SJSA1 (cell line): ENCODE measurements at places on chromosomes 3 and 15. TPM values are rescaled to one million over a fixed set of nuclear protein-coding genes. Genes with fewer than 3 reads are reported as not detected.

- no peaks in the 10 kb centered on the region for H3K27me3 ChIP-seq
- no peak overlapping the region for H3K4me3 ChIP-seq
- H3K4me1 ChIP-seq, result no peaks in the 10 kb centered on the region
- no peak overlapping the region for H3K27ac ChIP-seq
Measured at GRCh38 chr15:86061581-86061980, 18.1 kb upstream of the AGBL1 start.

GRCh38 chr15:96732704-96733103, 402.2 kb downstream of the NR2F2 start:
- DNase-seq, result no peak
- H3K4me1 ChIP-seq, result no peaks in the 10 kb centered on the region
- no peak overlapping the region for H3K27ac ChIP-seq
- H3K4me3 ChIP-seq, result no peak overlapping the region
- no peaks in the 10 kb centered on the region for H3K36me3 ChIP-seq
- H3K27me3 ChIP-seq, result no peaks in the 10 kb centered on the region

DNA sequence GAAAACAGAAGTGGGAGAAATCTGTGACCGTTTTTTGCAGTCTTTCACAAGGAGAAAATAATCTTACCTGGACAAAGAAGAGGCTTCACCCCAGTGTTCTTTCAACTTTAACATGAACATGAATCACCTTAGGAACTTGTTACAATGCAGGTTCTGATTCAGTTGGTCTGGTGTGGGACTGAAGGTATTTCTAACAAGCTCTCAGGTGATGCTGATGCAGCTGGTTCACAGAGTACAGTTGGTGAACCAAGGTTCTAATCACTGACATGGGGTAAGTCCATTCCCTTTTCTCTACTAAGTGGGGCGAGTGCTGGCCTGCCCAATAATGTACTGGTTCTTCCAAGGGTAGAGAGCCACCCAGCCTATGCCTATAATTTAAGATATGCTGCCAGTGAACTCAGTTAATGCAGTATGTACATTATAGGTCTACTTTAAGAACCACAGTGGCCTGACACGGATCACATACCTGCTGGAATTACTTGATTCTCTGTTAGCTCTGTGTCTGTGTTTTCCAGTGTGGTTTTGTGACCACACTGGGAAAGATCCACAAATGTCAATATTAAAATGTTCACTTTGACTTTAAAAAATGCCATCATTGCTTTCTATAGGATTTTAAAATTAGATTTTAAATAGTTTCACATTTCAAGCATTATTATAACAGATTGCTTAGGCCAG, 304.1 kb downstream of the ZNF621 start:
- H3K36me3 ChIP-seq, result no peaks in the 10 kb centered on the region
- no peak overlapping the region for H3K4me3 ChIP-seq
- H3K27me3 ChIP-seq, result no peaks in the 10 kb centered on the region

DNA sequence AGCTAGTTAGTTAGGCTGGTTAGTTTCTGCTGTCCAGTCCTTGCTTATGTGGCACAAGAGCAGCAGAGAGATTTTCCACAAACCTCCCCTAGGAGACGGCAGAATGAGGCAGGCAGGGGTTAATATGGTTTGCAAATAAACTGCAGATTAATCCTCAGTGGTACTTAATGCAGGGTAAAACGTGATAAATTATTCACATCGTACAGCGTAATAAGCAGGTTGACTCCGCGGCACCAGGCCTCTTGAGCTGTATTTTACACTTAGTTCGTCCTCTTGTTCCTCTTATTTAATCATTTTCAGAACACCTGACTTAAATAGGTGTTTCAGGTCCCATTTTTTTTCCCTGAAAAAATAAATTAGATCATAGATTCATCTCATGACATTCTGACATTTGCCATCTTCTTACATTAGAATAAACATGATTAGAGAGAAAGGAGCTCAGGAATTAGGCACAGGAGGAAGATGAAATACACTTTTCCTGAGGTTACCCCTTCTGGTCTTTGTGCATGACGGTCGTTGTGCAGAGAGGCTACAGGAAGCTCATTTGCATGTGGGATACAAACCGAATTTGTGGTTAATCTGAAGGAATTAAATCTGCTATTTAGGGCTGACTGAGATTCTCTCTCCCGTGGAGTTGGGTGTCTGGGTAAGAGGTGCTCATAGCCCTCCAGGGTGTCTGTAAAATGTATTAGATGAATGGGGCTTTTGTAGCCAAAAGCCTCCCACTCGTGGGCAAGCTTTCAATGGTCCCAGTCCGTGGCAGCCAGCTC, 27.1 kb upstream of the VPS8 start:
- H3K27me3 ChIP-seq, result no peaks in the 10 kb centered on the region
- H3K4me3 ChIP-seq, result no peak overlapping the region
- H3K36me3 ChIP-seq, result no peaks in the 10 kb centered on the region
- H3K27ac ChIP-seq, result peak overlapping the region; percentile 96; the same call in 1 of the 2 replicates
- DNase-seq, result no peak
- H3K4me1 ChIP-seq, result peaks cover 55% of the 10 kb centered on the region

DNA sequence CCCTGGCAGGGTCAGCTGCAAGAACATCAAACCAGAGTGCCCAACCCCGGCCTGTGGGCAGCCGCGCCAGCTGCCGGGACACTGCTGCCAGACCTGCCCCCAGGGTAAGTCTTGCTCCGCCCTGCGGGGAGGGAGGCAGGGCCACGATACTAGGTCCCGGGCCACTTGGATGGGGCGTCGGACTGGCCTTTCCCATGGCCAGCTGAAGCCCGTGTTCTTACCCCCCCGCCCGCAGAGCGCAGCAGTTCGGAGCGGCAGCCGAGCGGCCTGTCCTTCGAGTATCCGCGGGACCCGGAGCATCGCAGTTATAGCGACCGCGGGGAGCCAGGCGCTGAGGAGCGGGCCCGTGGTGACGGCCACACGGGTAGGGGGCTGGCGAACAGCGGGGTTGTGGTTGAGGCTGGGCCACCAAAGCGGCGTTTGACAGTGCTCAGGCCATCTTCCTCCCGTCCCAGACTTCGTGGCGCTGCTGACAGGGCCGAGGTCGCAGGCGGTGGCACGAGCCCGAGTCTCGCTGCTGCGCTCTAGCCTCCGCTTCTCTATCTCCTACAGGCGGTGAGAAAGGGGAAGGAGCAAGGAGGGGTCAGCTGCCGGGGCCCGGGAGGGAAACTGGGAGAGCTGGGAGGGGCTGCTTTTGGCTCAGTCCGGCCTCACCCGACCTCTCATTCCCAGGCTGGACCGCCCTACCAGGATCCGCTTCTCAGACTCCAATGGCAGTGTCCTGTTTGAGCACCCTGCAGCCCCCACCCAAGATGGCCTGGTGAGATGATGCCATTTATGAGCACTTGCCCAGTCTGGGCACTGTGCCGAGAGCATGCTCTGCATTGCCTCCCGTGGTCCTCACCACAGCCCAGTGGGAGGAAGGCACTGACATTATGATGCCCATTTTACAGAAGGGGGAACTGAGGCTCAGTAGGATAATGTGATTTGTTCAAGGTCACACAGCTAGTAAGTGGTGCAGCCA, 1.7 kb downstream of the CHRD start:
- no peak for DNase-seq
- peaks cover 6% of the 10 kb centered on the region for H3K4me1 ChIP-seq
- H3K27ac ChIP-seq, result no peak overlapping the region

GRCh38 chr15:36430726-36431265, 148.6 kb upstream of the CDIN1 start:
- no peak overlapping the region for H3K27ac ChIP-seq
- no peaks in the 10 kb centered on the region for H3K36me3 ChIP-seq
- no peaks in the 10 kb centered on the region for H3K27me3 ChIP-seq
- H3K4me1 ChIP-seq, result peaks cover 20% of the 10 kb centered on the region

DNA sequence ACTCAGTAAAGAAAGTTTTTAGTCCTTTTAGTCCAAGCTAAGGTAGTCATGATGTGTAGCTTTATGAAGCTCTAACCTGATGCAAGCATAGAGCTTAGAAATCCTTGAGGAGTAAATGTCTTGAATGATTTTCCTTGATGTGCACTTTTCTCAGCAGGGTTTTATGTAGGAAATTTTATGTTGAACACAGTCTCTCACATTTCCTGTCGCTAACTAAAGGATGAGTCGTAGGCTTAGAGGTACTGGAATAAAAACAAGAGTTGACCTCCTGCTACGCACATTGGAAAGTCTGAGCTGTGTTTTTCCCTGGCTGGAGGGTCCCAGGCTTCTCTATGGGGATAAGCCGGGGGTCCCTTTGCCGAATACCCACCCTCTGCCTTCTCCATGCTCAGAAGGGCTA, 34.7 kb upstream of the ZPLD1 start:
- no peak overlapping the region for H3K27ac ChIP-seq
- no peak overlapping the region for H3K4me3 ChIP-seq
- no peaks in the 10 kb centered on the region; the same call in 1 of the 2 replicates for H3K27me3 ChIP-seq
- no peaks in the 10 kb centered on the region for H3K4me1 ChIP-seq
- no peaks in the 10 kb centered on the region for H3K36me3 ChIP-seq
- DNase-seq, result no peak

The ARNT2 gene
- 7.1 and 16.8 TPM in 2 replicates for total RNA-seq
